ENCODE measurements at places on chromosomes 12 and 14.

DNA sequence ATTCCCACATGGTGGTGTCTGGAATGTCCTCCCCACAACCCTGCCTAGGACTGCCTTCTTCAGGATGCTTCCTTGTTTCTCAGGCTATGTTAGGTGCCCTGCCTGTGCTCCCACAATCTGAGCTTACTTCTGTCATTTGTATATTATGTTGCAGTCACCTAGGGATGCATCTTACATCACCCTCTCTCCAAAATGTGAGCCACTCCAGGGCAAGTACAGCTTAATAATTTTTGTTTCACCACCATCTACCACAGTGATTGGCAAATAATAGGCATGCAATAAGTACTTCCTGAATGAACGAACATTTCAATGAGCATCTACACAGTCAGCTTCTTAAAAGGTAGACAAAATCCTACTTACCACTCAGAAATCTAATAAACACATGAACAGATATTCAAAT lies 37.6 kb downstream of the ZFYVE26 start:
- no peak for DNase-seq

GRCh38 chr12:93852173-93852591 lies 175.0 kb downstream of the CRADD start:
- DNase-seq, result no peak

DNA sequence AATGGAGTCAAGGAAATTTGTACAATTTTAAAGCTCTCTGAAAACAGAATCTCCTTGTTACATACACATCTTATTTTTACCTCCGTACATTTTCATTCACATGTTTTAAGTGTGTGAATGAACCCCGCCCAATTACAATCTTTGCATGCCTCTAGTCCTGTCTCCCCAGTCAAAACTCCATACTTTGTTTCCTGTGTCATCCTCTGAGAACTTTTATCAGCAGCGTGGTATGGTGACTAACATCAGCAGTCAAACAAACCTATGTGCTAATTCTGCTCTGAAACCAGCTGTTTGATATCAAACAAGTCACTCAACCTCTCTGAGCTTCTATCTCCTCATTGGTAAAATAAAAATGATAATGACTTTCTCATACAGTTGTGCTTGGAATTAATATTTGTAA lies 15.8 kb upstream of the ERGIC2 start:
- DNase-seq, result no peak

DNA sequence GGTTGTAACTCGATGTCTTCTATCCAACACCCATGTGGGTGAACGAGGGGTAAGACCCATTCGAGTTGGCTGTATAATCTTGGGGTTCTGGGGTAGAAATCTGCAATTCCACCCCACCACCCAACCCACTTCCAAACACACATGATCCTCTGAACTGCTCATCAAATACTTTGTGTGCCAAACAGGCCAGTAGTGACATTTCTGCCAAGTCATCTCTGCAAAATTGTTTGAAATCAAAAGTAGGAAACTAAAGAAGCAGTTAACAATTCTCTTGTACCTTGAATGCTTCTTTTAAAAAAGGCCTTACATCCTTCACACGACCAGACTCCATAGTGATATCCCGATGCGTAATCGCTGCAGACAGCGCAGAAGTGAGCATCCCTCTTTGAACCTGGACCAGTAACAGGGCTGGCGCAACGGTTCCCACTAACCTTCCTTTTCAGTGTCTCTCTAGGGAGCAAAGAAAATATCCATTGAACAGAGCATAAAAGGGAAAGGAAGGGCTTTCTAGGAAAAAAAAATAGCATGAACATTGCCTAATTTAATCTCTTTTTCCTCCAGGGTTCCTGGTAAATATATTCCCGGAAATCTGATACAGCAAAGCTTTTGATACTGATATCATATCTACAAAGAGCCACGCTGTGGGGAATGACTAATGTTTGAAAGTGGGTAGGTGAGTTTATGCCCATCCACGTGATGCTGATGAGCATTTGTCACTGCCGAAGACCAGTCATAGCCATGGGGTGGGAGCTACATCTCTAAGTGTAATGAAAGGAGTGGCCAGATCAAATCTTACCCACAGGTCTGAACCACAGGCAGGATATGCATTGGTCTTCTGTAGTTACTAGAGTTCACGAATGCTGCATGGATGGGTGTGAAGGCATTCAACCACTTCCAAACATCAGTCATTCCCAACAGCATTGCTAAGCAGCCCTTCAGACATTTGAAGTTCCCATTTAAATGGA lies 14.2 kb downstream of the ESR2 start:
- peak; percentile 73 for DNase-seq

DNA sequence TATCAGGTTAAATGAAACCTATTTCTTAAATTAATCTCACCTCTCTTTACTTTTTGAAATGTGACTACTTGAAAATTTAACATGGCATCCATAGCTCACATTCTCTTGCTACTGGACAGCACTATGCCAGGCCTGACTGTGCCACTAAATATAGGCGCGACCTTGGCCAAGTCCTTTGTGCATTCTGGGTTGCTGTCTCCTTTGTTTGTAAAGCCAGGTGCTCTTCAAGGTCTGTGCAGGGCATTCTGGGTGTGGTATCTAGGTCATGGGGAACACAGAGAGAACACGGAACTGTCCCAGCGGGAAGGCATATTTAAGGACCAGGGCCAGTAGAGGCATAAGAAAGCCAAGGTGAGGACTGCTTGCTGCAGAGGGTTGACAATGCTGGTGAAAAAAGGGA lies 121.2 kb downstream of the ZNF664 start:
- DNase-seq, result no peak

DNA sequence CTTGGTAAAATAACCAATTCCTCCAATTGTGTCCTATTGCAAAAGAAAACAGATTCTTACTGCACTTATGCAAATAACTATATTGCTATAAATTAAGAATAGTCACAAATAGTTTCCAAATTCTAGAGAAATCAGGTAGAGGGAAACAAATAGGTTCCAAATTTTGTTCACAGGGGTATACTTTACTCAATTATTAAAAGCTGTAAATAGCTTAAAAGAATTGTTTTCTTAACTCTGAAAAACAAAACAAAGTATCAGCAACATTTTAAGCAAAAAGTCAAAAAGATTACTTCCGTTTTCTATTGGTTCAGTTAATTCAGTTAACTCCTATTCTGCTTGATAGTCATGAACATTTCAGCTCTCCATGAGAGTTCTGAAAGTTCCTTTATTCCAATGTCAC lies 85.6 kb upstream of the PPP4R3A start:
- no peak for DNase-seq

DNA sequence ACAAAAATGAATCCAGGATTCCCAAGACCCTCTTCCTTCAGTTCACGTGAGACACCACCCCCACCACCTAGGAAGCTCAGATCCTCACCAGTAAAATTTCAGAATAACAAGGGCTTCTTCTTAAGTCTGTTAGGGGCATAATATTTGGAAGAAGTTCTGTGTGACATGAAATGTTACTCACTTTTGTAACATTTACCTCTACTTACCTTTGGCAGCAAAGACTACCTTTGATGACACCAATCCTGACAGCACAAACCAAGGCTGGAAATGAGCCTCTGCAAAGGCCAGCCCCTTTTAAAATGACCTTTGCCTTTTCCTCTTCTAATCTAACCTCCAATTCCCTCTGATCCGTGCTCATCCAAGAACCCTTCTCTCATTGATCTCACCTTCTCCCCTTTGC lies 19.4 kb upstream of the KRT77 start:
- DNase-seq, result no peak

- DNase-seq, result no peak
Measured at GRCh38 chr12:92132288-92132687, 13.4 kb downstream of the BTG1 start.

DNA sequence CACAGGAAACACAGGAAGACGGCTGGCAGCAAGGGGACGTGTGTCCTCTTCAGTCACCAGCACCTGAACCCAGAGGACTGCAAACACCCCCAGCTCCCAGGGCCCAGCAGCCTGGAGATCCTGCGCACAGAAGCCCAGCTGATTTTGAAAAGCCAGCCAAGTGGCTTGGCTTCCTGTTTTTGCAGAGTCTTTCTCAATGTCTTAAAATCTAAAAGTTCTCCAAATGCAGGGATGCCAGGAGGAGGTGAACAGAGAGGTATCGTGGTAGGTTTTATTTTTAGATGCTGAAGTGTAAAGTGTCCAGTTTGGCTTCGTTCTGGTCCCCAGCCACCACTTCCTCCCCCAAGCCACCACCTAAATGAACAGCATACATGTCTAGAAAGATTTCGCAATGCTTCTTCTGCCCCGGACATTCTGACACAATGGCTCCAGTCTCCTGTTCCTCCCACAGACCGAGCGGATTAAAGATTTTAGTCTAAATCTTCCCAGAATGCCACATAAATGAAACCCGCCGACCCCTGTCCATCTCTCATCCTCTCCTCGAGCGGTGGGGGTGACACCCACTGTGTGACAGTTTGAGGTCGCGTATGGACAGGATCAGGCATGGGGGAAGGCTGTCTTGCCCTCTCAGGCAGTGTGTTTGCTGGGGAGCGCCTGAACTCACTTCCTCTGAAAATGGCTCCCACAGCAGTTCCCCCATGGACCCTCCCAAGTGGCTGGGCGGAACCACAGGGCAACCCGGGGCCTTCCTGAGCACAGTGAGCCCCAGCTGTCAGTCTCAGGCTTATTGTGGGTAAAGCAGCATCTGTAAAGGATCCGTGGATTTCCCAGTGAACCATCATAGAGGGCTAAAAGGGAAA lies 41.6 kb downstream of the ITPK1 start:
- DNase-seq, result no peak

- no peak for DNase-seq
Measured at GRCh38 chr14:62381311-62382070, 619.3 kb downstream of the SNAPC1 start.

- peak; percentile 53 for DNase-seq
Measured at GRCh38 chr12:120640861-120641833, 721 bp downstream of the CABP1 start.

DNA sequence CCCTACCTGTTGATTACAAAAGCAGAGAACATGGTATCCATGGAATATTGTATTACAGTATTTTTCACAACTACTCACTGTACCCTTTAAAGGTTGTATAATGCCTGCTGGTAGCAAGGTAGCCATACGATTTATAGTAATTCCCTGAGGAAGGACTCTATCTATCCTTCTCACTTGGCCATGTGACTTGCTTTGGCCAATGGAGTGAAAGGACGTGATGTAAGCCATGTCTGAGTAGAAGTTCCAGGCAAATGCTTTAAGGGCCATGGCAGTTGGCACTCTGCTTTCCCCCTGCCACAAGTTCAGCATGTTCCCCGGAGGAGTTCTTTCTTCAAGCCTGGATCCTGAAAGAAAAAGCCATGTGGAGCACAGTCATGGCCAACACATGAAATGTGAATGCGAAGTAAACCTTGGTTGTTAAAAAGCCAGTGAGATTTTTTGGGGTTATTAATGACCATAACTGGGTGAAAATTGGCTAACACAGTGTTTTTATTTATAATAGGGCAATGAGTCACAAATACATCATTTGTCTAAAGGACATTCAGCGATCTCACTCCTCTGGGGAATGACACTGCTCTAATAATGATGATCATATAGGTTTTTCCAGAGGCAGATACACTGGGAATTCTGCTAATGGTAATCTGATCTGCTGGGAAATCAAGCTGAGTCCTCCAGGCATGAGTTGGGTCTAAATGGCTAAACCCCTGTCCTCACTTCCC lies 67.4 kb upstream of the SLC38A2 start:
- DNase-seq, result no peak

DNA sequence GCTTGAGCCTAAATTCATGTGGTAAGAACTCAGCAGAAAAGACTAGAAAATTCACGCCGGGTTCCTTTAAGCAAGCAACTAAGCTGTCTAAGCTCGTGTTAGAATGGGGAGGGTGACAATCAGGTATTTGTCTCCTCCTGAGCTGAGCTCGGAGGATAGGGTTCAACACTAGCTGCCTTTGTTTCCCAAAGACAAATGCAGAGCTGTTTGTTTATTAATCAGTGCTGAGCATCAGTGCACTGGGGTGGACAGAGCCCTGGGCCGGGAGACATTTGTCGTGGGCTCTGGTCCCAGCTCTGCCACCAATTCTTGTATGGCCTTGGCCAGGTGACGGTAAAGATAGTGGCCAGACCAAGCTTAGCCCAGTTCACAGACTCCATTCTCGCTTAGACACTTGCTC lies 43.7 kb downstream of the DEGS2 start:
- DNase-seq, result no peak

- DNase-seq, result no peak
Measured at GRCh38 chr12:55716582-55716957, 724 bp downstream of the BLOC1S1 start.

DNA sequence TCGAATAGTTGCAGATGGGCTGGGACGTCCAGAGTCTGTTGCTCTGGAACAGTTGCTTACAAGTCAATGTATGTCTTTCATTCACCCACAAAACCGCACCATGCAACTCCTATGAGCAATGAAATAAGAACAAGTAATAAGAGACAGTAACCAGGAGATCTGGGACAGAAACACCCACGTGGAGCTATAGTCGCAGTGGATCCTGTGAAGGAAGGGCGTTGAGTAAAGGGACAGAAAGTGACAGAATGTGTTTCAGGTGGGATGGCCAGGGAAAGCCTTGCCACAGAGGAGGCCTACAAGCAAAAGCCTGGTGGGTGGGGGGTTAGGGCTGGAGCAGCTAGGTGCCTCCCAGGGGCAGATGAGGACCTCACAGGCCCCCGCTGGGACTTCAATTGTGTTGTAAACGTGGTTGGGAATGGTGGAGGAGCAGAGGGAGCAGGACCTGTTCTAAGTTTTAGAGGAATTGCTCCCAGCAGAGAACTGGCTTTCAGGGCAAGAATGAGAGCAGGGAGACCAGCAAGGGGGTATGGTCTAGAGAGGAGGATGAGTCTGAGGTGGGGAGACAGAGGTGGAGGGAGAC lies 86.7 kb upstream of the FZD10 start:
- no peak for DNase-seq

- no peak for DNase-seq
Measured at GRCh38 chr14:105058521-105059034, 6.7 kb downstream of the GPR132 start.
